ENCODE measurements at places on chromosomes 7 and 10.

DNA sequence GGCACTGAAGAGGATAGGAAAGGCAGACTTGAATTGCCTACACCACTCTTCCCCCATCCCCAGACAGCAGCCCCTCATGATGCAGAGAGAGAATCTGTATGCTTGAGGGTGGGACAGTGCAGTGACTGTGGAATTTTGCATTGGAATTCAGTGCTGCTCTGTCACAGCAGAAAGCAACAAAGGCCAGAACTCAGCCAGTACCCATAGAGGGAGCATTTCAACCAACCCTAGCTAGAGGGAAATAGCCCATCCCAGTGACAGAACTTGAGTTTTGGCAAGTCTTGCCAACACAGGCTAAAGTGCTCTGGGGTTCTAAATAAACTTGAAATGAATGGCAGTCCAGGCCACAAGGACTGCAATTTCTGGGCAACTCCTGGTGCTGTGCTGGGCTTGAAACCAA lies 80.4 kb downstream of the TES start:
- DNase-seq, result peak; percentile 40

- DNase-seq, result no peak
Observed at GRCh38 chr7:2251841-2252771, 10.1 kb downstream of the NUDT1 start.

GRCh38 chr10:31921031-31921430 lies 7.6 kb downstream of the ARHGAP12 start:
- DNase-seq, result no peak

- no peak for DNase-seq
Observed at GRCh38 chr10:8225187-8225586, 170.7 kb downstream of the GATA3 start.

DNA sequence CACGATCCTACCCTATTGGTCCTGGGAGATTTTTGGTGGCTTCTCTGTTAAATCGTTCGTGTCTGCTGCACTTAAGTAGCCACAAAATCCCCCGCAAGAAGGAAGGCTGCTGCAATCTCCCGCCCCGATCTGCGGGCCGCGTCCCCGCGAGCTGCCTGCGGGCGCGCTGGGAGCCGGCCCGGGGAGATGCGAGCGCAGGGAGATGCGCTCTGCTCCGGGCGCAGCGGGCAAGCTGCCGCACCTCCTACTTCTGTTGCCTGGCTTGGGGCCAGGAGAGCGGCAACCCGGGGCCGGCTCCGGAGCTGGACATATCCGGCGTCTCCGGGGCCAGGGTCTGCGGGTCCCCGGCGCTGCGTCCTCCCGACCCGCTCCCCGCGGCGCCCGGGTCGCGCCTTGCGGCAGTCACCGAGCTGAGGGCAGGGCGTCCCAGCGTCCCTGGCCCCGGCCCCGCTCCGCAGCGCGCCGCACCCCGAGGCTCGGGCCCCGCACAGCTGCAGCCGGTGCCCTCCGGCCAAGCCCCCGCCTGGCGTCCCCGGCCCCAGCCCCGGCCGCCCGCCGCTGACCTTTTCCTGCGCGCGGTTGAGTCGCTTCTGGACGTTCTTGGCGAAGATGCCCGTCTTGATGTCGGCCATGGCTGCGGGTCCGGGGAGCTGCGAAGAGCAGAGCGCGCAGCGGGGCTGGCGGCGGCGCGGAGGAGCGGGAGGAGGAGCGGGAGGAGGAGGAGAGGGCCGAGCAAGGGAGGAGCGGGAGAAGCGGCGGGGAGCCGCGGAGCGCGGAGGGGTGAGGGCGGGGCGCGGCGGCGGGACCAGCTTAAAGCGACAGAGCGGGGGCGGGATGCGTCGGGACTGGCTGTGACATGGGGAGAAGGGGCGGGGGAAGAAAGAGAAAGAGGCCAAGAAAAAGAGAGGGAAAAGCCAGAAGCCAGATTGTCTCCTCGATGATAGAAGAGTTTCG lies at the start of gene AMPH:
Gene AMPH, minus strand, starts transcription at position 654 of the 954 bp plus-strand sequence. Its CDS starts 22 bp downstream, at position 632.
- peak; percentile 69 for DNase-seq

GRCh38 chr10:1678084-1678483 lies 59.2 kb downstream of the ADARB2 start:
- no peak for DNase-seq

GRCh38 chr10:3769556-3769955 lies 15.5 kb downstream of the KLF6 start:
- no peak for DNase-seq

GRCh38 chr7:76282344-76283253 lies 19.9 kb upstream of the HSPB1 start:
- DNase-seq, result no peak

GRCh38 chr7:22772885-22773284 lies 45.9 kb downstream of the IL6 start:
- no peak for DNase-seq

DNA sequence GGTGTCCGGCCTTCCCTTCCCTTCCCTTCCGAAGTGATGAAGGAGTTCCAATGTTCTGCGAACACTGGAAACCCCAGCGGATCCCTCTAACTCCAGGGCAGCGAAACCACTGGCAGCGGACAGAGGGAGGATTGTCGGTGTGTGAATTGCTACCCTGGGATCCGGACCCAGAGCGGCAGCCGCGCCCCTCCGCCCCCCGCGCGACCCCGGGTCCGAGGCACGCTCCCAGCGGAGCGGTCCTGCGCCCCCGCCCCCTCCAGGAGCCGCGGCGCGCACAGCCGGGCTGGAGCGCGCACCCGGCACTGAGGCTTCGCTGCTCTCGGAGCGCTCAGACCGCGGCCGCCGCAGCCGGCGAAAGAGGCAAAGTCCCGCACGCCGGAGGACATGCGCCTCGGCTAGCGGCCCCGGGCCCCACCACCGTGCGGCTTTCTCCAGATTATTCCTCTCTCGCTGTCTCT lies at the start of gene PTPRZ1:
Gene PTPRZ1, plus strand, starts transcription at position 331 of the 458 bp plus-strand sequence. CDS start 339 bp downstream, outside the sequence.
- peak; percentile 48 for DNase-seq

DNA sequence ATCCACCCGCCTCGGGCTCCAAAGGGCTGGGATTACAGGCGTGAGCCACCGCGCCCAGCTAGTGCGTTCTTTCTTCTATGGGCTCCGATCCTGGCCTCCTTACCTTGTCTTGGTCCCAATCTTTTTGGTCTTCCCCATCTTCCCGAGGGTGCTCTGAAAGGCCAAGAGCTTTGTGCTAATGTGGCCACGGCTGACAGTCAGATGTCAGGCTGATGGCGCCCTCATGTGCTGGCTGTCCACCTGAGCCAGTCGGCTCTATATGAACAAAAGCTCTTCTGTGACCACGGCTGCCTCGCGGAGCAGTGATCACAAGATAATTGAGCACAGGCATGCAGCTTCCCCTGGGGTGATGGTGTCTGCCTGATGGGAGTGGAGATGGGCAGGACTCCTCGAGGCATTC lies 11.0 kb upstream of the AHCYL2 start:
- peak; percentile 48 for DNase-seq

- DNase-seq, result no peak
Observed at GRCh38 chr10:91536733-91537132, 96.1 kb downstream of the PPP1R3C start.

DNA sequence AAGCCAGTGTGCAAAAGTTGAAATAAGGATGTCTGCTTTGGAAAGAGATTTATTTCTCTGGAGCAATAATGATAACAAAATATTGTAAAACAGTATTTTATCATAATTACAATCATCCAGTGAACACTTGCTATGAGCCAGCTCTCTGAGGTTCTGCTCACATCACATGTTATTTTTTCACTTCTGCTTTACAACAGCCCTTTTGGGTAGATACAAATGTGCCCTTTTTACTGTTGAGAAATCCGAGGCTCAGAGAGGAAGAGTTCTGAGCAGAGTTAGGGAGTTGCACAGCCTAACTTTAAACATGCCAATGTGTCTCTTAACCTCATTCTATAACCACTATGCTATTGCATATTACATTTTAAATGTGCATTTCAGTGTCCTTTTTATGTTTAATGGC lies 232.6 kb upstream of the CDC14C start:
- no peak for DNase-seq

DNA sequence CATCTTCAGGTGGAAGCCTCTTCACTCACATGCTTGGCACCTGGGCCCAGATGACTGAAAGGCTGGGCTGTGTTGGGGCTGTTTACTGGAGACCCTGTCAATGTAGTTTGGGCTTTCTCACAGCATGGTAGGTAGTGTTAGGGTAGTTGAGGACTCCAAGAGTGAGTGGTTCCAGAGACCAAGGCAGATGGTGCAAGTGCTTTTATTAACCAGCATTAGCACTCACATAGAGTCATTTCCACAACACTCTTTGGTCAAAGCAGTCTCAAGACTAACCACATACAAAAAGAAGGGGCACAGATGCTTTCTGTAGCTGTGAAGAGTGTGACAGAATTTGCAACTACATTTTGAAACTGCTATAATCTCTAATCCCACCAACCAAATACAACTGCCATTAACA lies 135.0 kb downstream of the RTKN2 start:
- DNase-seq, result no peak

DNA sequence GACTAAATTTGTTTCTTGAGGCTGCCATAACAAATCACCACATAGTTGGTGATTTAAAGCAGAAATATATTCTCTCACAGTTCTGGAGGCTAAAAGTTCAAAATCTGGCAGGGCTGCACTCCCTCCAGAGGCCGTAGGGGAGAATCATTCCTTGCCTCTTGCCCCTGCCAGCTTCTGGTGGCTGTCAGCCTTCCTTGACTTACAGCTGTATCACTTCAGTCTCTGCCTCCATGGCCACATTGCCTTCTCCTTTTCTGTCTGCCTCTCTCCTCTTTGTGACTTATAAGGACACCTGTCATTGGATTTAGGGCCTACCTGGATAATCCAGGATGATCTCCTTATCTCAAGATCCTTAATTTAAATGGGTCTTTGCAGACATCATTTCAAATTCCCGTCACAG lies 5.8 kb upstream of the LRRC4 start:
- DNase-seq, result no peak

DNA sequence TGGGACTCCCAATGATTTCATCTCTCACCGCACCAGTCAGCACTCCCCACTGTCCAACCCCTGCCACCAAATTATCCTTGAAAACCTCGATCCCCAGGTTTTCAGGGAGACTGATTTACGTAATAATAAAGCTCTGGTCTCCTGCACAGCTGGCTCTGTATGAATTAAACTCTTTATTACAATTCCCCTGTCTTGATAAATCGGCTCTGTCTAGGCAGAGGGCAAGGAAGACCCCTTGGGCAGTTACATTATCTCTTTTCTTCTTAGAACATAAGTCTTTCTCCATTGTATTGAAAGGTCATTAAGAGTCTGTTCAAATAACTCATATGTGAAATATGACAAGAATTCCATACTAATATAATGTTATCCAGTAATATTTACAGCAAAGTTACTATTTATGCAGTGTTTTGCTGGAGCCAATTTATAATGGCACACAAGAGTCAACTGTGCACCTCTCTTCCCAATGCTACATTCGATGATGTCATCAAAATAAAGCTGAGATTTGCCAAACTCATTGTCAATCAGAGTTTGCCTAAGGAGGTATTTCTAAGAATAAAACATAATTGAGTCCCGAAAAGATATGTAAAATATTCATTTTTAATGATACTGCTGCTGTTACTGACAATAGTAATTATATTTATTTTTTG lies 1297.2 kb upstream of the LRRTM3 start:
- no peak for DNase-seq

- no peak for DNase-seq
Observed at GRCh38 chr7:122702872-122703510, at the start of gene RNF148. Gene RNF148 (minus strand): TSS chr7:122702922. CDS start chr7:122702750, 172 bp downstream.

DNA sequence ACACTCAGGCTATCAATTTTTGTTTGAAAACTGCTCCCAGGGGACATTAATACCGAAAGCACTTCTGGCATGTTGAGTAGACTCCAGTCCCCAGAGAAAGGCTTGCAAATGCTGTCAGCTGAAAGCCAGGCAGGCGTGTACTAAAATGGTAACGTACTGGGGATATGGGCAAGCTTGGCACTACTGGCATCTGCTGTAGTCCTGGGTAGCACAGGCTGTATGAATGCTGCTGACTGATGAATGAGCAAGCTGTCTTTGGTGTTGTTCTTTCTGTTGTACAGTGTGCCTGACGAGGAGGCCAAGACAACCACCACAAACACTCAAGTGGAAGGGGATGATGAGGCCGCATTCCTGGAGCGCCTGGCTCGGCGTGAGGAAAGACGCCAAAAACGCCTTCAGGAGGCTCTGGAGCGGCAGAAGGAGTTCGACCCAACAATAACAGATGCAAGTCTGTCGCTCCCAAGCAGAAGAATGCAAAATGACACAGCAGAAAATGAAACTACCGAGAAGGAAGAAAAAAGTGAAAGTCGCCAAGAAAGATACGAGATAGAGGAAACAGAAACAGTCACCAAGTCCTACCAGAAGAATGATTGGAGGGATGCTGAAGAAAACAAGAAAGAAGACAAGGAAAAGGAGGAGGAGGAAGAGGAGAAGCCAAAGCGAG lies 53.5 kb upstream of the AGBL3 start:
- no peak for DNase-seq

- no peak for DNase-seq
Observed at GRCh38 chr7:155752756-155753445, 59.4 kb downstream of the SHH start.

DNA sequence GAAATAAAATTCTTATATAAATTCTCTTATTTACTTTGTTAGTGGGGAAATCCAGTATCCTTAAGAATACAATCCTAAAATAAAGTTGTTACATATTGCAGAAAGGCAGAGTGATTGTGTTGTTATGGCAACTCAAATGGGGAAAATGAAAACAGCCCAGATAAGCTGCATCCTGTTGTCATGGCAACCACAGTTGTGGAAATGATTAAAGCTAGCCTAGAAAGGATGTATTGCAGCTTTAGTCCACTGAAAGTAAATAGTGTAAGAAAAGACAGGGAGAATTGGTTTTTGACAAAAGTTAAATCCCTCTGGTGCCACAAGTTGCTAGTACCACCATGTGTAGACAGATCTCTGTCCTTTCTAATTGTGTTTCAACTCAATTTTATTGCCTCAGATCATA lies 43.2 kb downstream of the BTRC start:
- peak; percentile 26 for DNase-seq

DNA sequence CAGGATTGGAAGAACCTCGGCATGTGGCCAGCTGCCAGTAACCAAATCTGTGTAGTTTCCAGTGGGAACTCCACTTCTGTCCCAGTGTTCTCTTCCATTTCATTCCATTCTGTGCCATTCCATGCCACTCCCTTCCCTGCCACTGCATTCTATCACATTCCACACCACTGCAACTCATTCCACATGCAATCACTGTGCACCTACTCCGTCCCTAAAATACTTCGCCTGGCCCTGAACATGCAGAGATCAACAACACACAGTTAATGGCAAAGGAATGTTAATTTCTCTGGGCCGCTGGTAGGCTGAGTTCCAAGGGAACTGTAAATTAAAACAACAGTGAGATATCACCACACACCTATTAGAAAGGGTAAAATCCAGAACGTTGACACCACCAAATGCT lies 64.8 kb downstream of the AKR1B1 start:
- no peak for DNase-seq

- no peak for DNase-seq
Observed at GRCh38 chr7:70319057-70319456, 720.8 kb downstream of the AUTS2 start.

Data from A673 (cell line).